Psoas muscle (tissue), 8 donors: ENCODE measurements at places on chromosomes 13 and 19.

DNA sequence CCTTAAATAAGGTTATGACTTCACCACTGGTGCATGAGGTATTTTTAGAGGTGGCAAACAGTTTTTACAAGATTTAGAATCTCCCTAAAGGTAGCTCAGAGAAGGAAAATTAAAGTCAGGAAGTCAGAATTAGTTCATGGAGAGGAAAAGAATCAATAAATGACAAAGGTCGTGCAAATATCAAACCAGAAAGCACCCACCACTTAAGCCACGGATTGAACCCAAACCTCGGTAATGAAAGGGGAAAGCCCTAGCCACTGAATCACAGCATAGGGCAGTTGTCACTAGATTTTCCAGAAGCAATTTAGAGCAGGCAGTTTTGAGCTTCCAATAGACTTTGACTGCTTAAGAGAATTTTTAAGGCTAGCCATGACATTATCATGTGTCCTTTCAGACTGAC lies 1590.4 kb downstream of the SLITRK1 start:
- DNase-seq = no peak

DNA sequence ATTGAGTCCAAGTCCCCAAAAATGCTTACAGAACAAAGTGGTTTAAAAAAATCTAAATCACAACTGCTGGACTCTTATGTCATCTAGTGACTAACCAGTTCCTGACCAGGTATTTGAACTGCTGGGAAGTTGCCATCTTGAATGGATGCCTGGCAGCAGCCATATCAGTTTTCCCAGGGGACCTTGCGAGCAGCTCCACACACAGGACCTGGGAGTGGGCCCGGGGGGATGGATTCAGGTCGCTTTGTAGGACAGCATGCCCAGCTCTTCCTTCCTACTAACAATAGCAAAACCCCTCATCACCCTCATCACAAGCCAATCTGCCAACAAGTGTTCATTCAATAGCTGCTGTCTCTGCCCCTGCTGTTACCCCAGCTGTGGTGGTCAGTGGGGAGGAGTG lies 65.3 kb downstream of the KCTD15 start:
- DNase-seq = no peak

GRCh38 chr13:110875241-110875640 lies 39.6 kb downstream of the ANKRD10 start:
- DNase-seq = no peak

DNA sequence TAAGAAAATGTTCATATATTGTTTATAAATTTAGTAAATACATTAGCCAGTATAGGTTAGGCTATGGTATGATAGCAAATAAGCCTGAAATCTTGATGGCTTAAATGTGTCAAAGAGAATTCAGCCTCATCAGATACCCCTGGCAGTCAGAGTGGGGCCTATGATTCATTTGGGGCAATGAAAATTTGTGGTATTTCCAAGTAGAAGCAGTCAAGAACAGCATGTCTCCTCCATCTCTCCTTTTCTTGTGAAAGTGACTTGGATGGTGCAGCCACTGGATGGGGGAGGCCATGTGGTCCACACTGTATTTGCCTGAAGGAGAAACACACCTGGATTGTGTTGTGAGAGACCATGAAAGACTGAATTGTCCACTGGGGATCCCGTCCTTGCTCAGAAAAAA lies 82.7 kb downstream of the DLEU7 start:
- DNase-seq = no peak

GRCh38 chr13:113442354-113442984 lies 10.8 kb downstream of the ADPRHL1 start:
- no peak for DNase-seq

DNA sequence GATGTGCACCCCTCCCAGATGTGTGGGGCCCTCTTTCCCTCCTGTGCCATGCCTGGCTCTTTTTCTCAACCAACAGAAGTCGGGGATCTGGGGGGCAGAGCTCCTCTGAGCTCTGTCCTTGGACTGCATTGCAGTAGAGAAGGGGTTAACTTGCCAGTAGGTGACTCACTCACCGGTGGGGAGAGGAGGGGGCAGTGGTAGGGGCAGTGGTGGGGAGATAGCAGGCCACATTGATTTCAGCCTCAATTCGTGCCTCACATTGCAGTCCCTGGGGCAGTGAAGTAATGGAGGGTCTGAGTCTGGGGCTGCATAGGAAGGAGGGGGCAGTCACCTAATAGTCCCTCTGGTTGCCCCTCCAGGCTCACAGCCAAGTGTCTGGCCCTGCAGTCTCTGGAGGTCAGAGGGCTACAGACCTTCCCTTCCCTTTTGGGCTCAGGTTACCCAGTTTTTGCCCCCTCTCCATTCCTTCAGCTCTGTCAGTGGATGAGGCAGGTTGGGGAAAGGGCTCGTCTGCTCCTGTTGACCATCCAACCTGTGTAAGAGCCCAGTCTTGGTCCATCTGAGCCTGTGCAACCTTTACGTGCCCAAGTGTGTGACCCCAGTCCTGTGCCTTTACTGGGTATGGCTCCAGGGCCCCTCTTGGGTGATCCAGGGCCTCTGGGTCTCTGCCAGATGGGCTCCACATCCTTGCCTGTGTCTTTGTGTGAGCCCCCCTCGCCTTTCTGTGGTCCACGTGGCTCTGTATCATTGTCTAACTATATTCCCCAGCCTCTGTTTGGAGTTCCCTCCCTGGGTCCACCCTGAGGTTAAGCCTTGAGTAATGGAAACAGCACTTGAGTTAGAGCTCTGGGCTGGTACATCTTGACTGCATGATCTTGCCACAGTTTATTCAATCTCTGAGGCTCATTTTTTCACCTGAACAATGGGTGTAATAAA lies 13.0 kb downstream of the CIC start:
- no peak for DNase-seq

- no peak for DNase-seq
These were observed 131.2 kb downstream of the IRS2 start for GRCh38 chr13:109655206-109655600.

- no peak for DNase-seq
These were observed 914.7 kb downstream of the SLITRK5 start for GRCh38 chr13:88585861-88586260.

GRCh38 chr19:40192758-40193586 lies 1.7 kb downstream of the MAP3K10 start:
- DNase-seq = no peak

DNA sequence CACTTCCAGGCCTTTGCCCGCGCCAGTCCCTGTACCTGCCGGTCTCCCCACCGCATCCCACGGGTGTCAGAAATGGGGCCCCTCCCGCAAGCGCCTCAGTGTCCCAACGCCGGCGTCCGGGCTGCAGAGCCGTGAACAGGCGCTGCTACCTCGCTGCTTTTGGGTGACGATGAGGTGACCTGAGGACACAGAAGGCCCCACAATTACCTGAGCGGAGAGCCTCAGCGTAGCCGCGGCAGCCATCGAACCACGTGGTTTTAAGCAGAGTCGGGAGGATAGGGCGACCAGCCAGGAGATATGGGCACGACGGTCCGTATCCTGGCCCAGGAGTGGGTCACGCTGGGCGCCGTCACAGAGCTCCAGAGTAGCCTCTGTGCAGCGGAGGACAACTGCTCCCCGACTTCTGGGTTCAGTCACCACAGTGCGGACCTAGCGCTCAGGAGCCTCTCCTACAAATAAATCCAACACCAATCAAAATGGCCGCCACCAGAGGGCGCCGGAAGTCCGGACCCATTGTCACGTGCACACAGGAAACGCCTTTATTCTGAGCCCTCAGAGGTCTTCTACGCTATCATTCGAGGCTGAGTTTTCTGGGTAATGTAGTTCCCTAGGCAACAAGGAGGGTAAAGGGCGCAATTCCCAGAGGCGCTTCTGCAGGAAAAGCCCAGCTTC lies at the start of gene ZNF814:
Gene ZNF814, minus strand, starts transcription at position 478 of the 672 bp plus-strand sequence. Its CDS starts 235 bp downstream, at position 243.
- peak; percentile 88 for DNase-seq

- peak; percentile 44 for DNase-seq
These were observed 11.7 kb downstream of the ATP7B start for GRCh38 chr13:51999510-51999911.

GRCh38 chr13:22517544-22517943 lies 663.2 kb upstream of the SGCG start:
- DNase-seq = no peak

DNA sequence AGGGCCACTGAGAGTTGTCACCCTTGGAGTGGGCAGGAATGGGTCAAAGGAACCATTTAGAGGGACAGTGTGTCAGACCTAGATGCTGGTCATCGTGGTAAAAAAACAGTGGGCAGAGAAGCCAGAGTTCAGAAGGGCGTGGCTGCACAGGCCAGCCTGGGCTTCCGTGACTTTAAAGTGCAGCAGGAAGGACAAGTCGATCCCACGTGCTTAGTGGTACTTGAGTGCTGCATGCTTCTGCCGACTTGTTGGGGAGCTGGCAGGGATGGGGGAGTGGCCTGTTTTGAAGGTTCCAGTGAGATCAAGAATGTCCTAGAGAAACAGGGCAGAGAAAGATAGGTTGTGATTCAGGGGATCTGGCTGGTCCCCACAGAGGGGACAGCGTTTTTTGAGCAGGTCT lies 17.0 kb downstream of the LYL1 start:
- DNase-seq = no peak

- no peak for DNase-seq
These were observed 96.3 kb upstream of the FNDC3A start for GRCh38 chr13:48879432-48879831.

DNA sequence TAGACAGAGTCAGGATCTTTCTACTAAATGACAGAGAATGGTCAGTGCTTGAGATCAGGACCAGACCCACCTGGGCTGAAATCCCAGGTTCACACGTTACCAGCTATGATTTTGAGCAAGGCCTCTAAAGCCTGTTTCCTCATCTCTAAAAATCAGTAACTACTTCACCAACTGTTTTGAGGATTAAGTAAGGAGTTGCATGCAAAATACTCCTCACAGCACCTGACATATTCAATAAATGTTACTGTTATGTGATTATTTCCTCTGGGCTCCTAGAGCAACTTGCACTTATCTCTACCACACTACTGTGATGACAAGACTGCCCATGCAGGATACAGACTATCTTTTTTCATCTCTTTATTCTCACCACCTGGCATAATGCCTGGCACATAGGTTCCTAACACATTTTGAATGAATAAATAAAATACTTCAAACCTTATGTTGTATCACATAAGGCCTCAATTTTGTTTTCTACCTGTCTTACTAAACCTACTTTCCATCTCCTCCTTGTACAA lies 1.8 kb downstream of the KATNAL1 start:
- no peak for DNase-seq

- DNase-seq = peak; percentile 82
These were observed 3.0 kb downstream of the HPN start for GRCh38 chr19:35044317-35045117.

- peak; percentile 62 for DNase-seq
These were observed 49.0 kb upstream of the FRY start for GRCh38 chr13:31982540-31982939.

- no peak for DNase-seq
These were observed 738.5 kb downstream of the DIAPH3 start for GRCh38 chr13:59425211-59425741.

- no peak for DNase-seq
These were observed 82.8 kb downstream of the INSR start for GRCh38 chr19:7211191-7211951.

DNA sequence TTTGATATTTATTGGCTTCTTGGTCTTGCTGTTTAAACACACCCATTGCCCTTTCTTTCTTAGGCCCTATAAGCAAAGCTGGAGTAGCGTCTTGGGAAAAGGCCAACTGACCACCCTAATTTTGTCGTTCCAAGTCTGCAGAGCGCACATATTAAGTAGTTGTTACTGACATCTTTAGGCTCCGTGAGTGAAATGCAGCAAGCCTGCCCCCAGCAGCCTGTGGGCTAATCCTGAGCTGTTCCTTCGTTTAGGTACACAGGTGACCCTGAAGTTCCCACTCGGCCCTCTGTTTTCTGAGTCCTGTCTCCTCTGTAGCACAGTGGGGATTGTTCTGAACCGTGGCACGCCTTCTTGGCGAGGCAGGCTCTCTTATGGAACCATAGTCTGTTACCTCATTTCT lies 170.5 kb downstream of the STK24 start:
- DNase-seq = no peak
